Activated naive CD4-positive, alpha-beta T cell (primary cell): ENCODE measurements at places on chromosomes 1 and 21.

GRCh38 chr1:246280551-246280950 lies 226.5 kb downstream of the SMYD3 start:
- DNase-seq, result no peak

DNA sequence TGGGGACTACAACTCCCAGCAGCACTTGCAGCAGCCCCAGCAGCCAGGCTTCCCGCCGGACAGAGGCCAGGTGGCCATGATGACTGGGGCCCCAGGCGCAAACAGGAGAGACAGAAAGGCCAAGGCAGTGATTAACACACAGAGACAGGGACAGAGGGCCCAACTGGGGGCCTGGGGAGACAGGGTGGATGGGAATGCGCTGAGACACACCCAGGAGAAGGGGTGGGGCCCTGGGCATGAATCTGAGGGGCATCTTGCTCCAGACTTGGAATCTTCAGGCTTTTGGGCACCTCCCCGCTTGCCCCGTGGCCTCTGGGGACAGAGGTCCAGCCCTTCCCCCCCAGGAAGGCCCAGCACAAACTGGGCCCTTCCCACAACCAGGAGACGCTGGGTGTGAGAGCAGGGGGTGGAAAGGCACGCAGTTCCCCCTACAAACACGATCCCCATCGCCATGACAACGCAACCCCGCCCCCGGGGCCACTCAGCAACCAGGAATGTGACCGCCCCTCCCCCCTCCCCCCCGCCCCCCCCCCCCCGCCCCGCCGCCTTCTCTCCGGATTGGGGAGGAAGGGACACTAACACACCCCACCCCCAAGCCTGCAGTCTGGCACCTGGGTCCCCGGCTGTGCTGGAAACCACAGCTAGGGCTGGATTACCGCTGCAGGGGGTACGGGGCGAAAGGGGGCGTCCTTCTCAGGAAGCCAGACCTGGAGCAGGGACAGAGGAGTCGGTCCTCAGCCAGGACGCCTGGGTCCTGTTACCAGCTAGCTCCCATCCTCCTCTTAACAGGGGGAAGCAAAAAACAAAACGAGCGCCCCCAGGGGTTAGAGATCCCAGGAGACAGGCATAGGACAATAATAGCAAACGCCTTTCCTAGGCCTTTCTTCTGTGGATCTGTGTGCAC lies 4.5 kb downstream of the HDGF start:
- no peak for DNase-seq

DNA sequence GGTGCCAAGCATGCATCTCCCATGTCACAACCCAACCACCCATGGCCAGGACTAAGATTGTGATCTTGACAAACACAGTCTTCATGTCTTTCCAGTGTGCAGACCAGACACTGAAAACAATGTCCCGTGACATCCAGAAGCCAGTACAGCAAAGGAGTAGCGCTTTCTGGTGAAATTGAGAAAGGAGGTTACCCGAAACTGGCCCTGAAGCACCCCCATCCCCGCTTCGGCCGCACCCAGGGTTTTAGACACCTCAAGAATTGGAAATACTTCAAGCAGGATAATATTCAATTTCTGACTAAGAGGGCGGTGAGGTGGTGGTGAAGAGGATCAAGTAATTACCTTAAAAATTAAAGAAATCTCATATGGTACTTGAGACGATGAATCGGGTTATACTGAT lies 10.6 kb upstream of the S100A8 start:
- no peak for DNase-seq

DNA sequence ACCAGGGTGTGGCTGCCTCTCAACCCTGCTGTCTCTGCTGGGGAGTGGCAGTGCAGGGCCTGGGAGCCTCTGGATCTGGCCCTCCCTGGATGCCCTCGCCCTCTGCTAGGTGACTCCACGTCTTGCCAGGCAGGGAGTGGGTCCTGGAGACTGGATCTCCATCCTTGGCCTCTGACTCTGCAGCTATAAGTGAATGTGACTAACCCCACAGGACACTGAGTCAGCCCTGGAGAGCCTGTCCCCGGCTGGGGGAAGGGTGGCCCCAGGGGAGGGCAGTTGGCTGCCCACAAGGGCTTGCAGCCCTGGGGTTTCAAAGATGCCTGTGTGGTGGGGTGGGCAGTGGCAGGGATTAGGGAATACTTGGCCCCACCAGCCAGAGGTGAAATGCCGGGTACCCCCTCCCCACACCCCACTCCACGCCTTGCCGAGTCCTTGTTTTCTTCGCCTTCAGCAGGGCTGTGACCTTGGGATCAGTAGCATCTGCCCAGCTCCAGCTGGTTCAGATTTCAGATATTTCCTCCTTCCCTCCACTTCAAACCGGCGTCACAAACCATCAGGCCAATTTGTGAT lies 1.9 kb upstream of the MYBPH start:
- no peak for DNase-seq

- no peak for DNase-seq
Measured at GRCh38 chr1:4322881-4323280, 331.5 kb upstream of the AJAP1 start.

DNA sequence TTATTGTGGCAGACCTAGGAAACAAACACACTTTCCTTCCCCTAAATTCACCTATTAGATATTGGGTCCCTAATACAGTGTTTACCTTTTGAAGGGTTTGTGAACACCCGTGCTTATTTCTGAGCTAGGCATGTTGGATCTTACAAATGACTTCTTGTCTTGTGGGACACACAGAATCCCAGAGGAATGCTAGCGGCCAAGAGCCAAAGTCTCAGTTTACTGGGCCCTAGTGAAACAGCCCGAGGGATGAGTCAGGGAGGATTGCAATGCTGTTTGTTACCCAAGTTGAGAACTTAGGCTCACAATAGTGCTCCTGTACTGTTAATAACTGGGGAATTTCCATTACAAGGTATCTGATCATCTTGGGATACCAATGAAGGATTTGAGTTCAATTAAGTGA lies 100.1 kb upstream of the AKT3 start:
- DNase-seq, result no peak

DNA sequence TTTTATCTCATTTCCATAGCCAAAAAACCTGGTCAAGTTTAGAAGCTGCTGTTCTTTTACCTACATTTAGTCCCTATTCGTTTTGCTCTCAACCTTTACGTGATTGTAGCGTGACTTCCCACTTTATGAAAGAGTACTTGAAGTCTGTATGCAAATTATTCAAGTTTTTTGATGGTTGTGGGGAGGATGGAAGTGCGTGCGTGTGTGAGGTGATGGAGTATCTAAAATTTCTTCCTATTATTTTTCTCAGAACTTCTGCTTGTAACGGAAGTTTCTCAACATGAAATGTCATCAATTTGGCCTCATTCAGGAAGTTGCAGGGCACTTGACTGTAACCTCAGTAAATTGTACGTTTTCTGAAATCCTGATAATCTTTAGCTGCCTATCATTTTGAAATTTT lies 64.0 kb downstream of the SAMSN1 start:
- no peak for DNase-seq

GRCh38 chr1:182834326-182834725 lies 4.8 kb upstream of the DHX9 start:
- no peak for DNase-seq

- no peak for DNase-seq
Measured at GRCh38 chr1:39608921-39609320, 30.5 kb downstream of the HEYL start.

DNA sequence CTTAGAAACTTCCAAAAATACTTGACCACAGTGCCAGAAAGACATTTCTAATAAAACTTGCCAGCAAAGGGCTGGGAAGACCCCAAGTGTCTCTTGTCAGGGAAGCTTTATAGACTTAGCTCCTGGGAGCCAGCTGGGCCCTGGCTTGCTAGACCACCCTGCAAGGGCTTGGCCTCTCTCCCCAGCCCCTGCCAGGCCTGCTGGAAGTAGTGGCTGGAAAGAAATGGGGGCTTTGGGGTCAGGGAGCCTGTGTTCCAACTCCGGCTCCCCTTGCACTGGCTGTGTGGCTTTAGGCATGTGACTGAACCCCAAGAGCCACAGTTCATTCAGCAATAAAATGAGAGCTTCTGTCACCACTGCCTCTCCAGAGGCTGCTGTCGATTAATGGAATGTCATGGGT lies 31.1 kb downstream of the H3-3A start:
- DNase-seq, result no peak

- DNase-seq, result no peak
Measured at GRCh38 chr1:160646180-160646579, 664 bp downstream of the SLAMF1 start.

- no peak for DNase-seq
Measured at GRCh38 chr1:205913451-205914154, 29.7 kb downstream of the SLC26A9 start.

GRCh38 chr1:33147997-33148314 lies 33.9 kb downstream of the TRIM62 start:
- no peak for DNase-seq

GRCh38 chr1:162215902-162216301 lies 146.4 kb downstream of the NOS1AP start:
- DNase-seq, result no peak

DNA sequence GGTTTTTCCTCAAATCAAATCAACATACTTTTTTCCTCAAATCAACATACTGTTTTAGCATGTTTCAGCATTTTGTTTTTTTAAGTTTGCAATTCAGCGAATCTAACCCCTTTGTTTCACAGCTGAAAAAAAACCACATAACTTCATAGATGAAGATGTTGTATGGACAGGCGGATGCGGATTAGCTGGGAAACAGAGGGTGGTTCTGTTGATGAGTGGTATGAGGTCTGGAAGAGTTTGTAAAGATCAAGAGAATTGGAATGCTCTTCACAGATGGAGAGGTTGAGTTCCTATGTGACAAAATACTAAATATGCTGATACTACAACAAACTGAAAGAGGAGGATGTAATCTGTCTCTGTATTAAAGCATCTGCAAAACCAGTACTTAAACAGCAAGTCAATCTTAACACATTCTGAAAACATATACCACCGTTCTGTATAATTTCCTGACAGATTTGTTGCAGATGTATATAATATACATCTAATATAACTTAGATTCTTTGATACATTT lies 10.6 kb upstream of the LEPR start:
- no peak for DNase-seq

- no peak for DNase-seq
Measured at GRCh38 chr1:6048179-6048867, 2.6 kb downstream of the KCNAB2 start.

GRCh38 chr1:156931211-156931952 lies 10.9 kb downstream of the LRRC71 start:
- DNase-seq, result no peak

DNA sequence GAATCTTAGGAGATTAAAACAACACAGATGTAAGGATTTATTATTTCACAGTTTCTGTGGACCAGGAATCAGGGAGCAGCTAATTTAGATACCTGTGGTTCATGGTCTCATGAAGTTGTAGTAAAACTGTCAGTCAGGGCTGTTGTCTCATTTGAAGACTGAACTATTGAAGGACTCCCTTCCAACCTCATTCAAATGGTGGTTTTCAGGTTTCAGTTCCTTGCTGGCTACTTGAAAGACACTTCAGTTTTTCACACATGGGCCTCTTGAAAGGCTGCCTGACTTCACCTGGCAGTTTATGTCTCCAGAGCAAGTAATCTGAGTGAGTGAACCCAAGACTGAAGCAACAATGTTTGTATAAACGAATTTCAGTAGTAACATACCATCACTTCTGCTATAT lies 915.9 kb downstream of the PLA2G4A start:
- no peak for DNase-seq

DNA sequence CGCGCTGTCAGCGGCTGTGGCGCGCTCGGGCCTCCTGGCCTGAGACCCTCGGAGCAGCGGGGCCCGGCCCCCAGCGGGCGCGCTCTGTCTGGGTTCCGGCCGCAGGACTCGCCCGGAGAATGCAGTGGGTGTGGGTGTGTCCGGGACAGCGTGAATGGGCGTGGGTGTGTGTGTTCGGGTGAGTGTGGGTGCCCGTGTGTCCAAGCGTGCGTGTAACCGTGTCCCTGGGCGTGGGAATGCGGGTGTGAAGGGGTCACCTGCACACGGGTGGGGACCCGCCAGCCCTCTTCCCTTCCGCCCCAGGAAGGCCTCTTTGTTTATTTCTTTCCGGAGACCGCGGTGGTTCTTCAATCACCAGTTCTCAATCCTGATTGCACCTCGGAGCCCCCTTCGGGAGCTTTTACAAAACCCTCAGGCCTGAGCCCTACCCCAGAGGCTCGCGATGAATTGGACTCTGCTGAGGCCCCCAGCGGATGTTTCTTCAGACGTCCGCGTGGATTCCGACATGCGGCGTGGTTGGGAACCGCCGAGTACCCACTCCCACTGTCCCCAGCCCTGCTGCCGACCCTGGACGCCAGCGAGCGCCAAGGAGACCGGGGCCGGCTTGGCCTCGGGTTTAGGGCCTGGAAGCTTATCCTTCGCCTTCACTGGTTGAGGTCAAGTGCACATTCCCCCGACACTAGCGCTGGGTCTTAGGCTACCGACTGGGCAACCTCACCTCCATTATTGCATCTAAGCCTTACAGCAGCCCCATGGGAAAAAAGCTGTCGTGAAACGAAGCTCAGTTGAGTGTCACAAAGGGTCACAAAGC lies 19.3 kb downstream of the SERTAD4 start:
- DNase-seq, result no peak

GRCh38 chr1:42927920-42928505 lies 30.7 kb downstream of the SLC2A1 start:
- DNase-seq, result no peak

- no peak for DNase-seq
Measured at GRCh38 chr1:51192213-51192843, 43.7 kb upstream of the RNF11 start.

DNA sequence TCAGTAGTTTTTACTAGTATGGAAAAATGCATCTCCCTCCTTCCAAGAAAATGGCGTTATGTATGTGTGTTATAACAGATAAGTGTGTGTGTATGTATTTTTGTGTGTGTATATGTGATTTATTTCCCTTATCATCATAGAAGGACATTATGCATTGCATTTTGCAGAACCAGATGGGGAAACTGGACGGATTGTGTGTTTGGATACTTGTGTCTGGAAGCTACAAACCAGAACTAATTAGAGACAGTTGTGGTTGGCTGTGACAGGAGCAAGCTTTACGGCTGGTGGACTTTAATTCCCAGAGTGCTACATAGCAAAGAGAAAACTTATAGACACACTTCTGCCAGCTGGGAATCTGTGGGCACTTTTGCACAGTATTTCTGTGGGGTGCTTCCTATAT lies 162.5 kb downstream of the RWDD3 start:
- DNase-seq, result no peak

DNA sequence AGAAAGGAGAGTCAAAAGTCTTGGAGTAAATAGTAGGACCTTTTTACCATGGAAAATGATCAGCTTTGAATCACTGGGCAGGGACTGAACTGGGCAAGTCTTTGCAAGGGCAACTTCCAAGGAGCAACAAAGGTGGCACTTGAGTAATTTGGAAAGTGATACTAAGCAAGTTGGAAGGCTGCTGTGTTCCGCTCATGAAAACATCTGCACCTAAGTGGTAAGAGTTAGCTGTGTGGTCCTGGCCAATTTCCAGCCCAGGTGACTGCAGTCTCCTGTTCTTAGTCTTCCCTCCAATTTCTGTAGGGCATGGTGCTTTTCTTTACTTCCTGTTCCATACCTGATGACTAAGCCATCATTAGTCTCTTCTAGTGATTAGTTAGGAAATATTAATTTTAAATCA lies 35.5 kb upstream of the PRDM2 start:
- no peak for DNase-seq
